ENCODE measurements at places on chromosomes 5 and 9. TPM values are rescaled to one million over a fixed set of nuclear protein-coding genes. Genes with fewer than 3 reads are reported as not detected.

- H3K27ac ChIP-seq = no peak overlapping the region
- DNase-seq = no peak
- H3K4me3 ChIP-seq = no peak overlapping the region
- no peaks in the 10 kb centered on the region for H3K27me3 ChIP-seq
Measured at GRCh38 chr9:19995619-19996018, 206.8 kb upstream of the SLC24A2 start.

GRCh38 chr9:1460143-1460769 is 410.1 kb downstream of the DMRT2 start:
- no peak overlapping the region for H3K4me3 ChIP-seq
- H3K4me1 ChIP-seq = no peaks in the 10 kb centered on the region
- DNase-seq = no peak
- no peaks in the 10 kb centered on the region for H3K27me3 ChIP-seq
- H3K27ac ChIP-seq = no peak overlapping the region

- H3K36me3 ChIP-seq = no peaks in the 10 kb centered on the region
- no peak for DNase-seq
Measured at GRCh38 chr5:152813526-152813925, 408.4 kb upstream of the NMUR2 start.

- H3K27me3 ChIP-seq = no peaks in the 10 kb centered on the region
- no peak overlapping the region for H3K27ac ChIP-seq
- H3K4me1 ChIP-seq = no peaks in the 10 kb centered on the region
- peaks cover under 1% of the 10 kb centered on the region for H3K36me3 ChIP-seq
- H3K4me3 ChIP-seq = no peak overlapping the region
Measured at GRCh38 chr9:114034661-114035062, 43.4 kb downstream of the AMBP start.

GRCh38 chr5:112960315-112960714 is 16.3 kb upstream of the DCP2 start:
- H3K27me3 ChIP-seq = no peaks in the 10 kb centered on the region
- H3K36me3 ChIP-seq = no peaks in the 10 kb centered on the region
- peaks cover 13% of the 10 kb centered on the region for H3K4me1 ChIP-seq
- H3K27ac ChIP-seq = no peak overlapping the region
- no peak overlapping the region for H3K4me3 ChIP-seq

The CCDC192 gene
- total RNA-seq = not detected

The DMXL1 gene
- 46.1 TPM for total RNA-seq

The SPINK13 gene
- not detected for total RNA-seq
